Activated naive CD8-positive, alpha-beta T cell treated with anti-CD3 and anti-CD28 coated beads for 36 hours (primary cell): ENCODE measurements at places on chromosomes 11 and 22.

DNA sequence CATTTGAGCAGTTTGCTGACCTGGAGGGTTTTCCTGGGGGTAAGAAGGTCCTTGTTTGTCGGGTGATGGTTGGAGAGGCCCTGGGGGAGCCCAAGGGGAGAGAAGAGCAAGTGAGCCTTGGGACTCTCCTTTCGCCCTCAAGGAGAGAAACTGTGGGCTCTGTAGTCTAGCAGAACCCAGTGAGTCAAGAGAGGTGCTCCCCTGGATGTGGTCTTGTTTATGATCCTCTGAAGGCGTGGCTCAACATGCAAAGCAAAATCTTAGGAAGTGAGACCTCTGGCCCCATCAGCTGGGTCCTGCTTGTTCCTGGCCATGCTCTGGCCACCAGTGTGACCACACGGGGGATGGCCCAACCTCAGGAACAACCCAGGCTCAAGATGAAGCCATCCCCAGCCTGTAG lies 66.5 kb upstream of the ALX4 start:
- no peak for DNase-seq

DNA sequence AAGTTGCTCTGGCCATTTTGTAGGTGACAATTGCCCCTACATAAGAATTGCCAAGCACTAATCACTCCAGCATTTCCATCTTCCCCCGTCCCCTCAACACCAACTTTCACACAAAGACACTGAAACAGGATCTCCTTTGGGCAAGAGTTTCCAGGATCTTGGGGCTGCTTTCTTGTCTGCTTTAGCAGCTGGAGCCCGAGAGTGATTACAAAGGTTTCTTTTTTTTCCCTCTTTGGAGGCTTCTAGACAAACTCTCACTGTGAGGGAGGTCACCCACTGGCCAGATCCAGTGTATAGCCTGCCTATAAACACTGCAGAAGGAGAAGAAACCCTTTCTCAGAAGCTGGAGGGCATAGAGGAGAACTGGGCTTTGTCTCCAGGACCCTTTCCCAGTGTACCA lies 92.5 kb downstream of the APIP start:
- DNase-seq: no peak

DNA sequence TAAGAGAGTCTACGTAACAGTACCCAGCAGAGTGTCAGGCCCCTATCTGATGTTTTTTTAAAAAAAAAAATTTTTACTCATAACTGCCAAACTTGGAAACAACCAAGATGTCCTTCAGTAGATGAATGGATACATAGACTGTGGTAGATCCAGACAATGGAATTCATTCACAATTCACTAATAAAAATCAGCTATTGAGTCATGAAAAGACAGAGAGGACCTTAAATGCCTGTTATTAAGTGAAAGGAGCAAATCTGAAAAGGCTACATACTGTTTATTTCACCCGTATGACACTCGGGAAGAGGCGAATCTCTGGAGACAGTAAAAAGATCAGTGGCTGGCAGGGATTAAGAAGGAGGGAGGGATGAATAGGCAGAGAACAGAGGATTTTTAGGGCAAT lies 541.4 kb upstream of the TENM4 start:
- no peak for DNase-seq

DNA sequence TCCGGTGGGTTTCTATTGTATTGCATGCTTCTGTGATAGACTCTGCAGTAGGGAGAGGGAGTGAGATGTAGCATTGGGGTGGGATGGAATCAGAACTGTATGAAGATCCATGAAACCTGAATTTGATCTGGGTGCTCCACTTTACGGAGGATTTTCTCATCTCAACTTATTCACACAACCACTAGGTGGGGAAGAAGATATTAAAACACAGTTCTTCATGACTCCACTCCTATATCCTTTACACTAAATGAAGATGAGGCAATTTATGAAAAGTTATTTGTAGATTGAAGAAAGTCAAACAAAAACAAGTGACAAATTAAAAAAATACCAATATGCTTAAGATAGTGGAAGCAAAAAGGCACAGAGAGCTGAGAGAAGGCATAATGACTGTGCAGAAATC lies 92.6 kb upstream of the PDGFD start:
- no peak for DNase-seq

- no peak for DNase-seq
Observed at GRCh38 chr22:39530692-39531331, 1.7 kb downstream of the RPS19BP1 start.

GRCh38 chr11:45777127-45777969 lies 27.6 kb upstream of the SLC35C1 start:
- DNase-seq: no peak

DNA sequence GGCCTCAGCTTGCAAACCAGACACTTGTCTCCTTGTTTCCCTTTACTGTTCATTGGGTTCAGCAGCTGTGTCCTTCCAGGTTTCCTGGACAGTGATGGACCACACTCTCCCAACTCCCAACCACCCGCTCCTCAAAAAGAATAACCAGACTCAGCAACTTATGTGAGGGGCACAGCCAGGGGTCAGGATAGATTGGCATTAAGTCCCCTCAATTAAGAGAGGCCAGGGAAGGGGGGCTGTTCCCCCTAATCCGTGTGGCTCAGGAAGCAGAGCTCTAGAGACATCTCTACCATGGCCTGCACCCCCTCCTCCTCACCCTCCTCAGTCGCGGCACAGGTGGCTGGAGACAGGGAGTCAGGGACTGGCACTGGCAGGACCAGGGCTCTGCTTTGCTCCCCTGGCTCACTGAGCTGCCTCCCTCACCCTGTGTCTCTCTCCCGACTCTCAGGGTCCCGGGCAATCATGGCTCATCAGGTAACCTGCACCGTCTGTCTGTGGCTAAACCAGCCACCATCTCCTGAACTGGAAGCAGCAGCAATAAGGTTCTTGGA lies 111.7 kb downstream of the ZNF280B start:
- no peak for DNase-seq

GRCh38 chr11:19546325-19546724 lies 166.3 kb upstream of the NAV2 start:
- no peak for DNase-seq

DNA sequence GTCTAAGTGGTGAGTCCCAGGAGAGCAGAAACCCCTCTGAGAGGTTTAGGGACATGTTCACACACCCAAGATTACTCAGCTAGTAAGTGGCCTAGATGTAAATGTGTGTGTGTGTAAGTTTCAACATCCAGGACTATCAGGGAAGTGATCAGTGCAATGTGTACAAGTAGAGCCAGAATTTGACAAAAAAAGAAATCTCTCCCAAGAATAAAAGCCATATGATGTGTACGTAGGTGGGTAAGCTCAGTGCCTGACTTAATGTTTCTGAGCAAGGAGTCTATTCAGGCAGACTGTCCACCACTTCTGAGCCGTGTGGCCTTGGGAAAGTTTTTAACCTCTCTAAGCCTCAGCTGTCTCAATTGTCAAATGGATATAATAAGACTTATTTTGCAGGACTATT lies 133.8 kb upstream of the NAV2 start:
- no peak for DNase-seq

DNA sequence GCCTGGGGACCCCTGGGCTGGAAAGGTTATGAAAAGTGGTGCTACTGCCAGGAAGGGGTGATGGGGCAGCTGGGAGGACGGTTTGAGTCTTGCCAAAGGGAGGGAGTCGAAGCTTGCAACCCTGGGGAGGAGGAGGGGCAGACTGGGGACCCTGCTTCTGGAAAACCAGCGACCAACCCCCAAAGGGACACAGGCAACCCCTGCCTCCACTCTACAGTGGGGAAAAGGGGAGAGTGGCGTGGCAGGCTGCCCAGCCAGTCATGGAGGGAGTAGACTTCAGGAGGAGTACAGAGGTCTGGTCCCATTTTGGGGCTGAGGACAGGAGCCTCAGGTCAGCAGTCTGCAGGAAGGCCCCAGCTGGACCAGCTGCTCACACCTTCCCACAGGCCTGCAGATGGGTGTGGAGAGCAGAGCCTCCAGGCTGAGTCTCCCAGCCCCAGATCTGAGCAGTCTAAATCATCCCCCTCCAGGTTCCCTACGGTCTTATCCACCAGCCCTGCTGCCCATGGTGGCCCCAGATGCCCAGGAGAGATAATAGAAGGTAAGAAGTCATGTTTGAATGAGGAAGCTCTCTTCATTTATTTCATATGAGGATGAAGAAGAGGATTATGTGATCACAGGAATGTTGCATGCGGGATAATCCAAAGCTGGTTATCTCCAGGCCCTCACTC lies 3.3 kb downstream of the DDT start:
- no peak for DNase-seq

- DNase-seq: no peak
Observed at GRCh38 chr11:65931773-65932557, 12.7 kb downstream of the DRAP1 start.

GRCh38 chr22:38338772-38339379 lies 21.6 kb upstream of the CSNK1E start:
- no peak for DNase-seq
